Pulmonary artery endothelial cell (primary cell): ENCODE measurements at places on chromosomes 11 and 22.

DNA sequence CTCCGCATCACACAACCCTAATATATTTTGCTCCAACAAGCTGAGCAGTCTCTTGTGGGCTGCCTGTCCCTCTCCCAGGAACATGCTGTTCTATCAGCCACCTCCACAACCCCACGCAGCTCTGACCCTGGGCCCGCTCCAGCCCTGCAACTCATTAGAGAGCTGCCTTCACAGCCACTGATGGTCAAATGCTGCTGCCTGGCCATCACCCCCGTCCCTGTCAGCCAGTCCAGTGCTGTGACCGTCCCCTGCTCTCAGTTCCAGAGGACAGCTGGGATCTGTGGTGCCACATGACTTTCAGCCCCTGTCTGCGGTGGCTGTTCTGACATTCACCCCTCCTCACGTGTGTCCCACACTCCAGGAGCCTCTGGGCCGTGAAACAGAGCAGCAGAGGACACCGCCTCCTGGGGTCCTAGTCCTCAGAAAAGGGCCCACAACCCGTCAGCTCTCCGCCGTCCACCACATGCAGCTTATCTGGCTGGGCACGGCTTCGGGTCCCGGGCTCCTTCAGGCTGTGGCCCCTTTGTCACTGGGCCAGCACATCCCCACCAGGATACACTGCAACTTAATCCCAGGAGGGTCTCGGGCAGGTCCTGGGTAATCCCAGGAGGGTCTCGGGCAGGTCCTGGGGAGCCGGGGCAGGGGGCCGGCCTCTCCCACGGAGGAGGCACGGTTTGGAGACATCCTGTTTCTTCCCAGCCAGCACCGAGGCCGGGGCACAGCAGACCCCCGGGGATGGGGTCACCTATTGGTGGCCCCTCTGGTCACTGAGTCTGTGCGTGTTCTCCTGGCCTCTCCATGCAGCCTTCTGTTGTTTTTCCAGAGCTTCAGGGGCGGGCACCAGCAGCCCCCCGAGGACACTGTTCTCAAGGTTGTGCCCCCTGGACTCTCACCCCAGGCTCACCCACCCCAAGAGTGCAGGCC lies 15.1 kb downstream of the CRELD2 start:
- no peak for DNase-seq

- peak; percentile 89 for DNase-seq
Observed at GRCh38 chr11:122045181-122045586, 70.8 kb downstream of the BLID start.

- DNase-seq = peak; percentile 83
Observed at GRCh38 chr11:59706518-59707285, 6.9 kb downstream of the OR10V1 start.

DNA sequence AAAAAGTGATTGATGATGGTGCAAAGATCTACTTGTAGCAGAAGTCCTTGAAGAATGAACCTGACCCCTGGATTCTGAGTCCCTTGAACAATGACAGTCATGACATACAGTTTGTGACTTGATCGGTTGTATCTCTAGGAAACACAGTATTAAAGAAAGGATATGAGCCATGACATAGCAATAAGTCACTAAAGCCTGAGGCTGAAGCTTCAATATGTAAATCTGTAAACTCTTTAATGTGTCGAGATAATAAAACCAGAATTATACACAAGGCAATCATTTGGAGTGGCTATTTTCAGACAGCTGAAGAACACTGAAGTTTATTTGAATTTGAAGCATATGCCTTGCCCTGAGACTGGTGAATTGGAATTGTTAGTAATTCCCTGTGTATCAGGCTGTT lies 911.5 kb upstream of the RAG2 start:
- DNase-seq = no peak

DNA sequence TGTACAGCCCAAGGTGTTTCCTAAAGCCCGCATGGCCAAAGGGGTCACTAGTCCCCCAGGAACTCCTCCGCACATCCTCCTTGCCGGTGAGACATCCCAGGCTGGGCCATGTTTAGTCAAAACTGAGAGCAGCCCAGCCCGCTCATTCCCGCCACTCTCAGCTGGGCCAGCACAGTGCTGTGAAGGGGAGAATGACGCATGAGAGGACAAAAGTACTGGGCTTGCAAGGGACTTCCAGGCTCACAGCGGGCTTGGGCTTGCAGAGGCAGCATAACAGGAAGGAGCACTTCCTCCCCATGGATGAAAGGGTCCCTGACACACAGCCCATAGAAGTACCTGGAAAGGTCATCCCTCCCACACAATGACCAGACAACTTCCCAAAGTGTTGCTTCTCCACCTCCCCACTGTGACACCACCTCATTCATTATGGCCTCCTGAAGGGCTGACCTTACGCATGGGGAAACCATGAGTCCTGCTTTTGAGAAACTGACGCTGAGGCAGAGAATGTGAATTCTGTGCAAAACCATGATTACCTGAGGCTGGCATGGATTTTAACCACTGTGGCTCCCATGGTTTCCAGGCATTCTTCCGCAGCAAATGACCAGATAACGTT lies 19.1 kb downstream of the ETS1 start:
- DNase-seq = no peak

DNA sequence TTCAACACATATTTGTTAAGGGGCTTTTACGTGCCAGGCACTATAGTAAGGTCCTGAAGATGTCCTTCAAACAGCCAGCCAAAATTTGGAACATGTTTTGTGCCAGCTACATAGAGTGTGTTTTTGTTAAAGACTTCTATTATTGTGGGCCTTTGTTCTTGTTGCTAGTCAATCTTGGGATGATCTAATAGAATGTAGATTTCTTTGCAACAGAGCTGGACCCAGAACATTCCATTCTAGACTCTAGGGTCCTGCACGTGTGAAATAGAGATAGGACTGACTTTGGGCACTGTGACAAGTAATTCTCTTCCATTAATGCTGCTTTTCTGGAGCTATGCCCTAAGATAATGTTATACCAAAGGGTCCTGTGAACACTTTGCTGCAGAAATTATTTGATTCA lies 16.9 kb upstream of the IPO7 start:
- no peak for DNase-seq

GRCh38 chr11:102111011-102111786 lies 952 bp downstream of the YAP1 start:
- DNase-seq = no peak

- DNase-seq = no peak
Observed at GRCh38 chr22:23557467-23557866, 22.6 kb downstream of the IGLL1 start.

DNA sequence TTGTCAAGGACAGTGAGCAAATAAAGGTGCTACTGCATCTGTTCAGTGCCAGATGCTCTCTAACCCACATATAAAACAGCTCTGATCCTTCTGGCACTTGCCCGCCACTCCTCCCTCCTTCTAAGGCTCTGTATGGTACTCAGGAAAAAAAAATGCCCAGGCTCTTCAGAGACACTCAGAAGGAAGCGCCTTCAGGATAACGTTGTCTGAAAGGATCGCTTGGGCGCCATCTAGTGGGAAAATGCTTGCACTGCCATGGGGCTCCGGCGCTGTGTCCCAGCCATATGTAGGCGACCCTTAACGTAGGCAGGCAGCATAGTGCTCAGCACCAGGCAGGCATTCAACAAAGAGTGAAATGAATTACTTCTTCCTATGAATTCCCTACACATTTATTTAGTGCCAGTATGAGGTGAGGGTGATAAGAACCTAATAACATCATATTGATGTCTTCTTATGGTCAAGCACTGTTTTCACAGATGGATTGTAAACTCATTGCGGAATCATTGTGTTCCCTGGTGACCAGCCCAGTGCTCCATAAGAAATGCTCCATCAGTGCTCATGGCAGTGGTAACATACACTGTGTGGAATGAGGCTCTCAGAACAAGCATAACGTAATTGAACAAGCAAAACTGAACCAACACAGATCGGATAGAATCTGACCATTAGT lies 39.6 kb downstream of the PAMR1 start:
- peak; percentile 10 for DNase-seq

GRCh38 chr11:134727636-134728035 lies 315.6 kb upstream of the B3GAT1 start:
- no peak for DNase-seq

GRCh38 chr11:93287434-93287833 lies 43.1 kb upstream of the DEUP1 start:
- no peak for DNase-seq

DNA sequence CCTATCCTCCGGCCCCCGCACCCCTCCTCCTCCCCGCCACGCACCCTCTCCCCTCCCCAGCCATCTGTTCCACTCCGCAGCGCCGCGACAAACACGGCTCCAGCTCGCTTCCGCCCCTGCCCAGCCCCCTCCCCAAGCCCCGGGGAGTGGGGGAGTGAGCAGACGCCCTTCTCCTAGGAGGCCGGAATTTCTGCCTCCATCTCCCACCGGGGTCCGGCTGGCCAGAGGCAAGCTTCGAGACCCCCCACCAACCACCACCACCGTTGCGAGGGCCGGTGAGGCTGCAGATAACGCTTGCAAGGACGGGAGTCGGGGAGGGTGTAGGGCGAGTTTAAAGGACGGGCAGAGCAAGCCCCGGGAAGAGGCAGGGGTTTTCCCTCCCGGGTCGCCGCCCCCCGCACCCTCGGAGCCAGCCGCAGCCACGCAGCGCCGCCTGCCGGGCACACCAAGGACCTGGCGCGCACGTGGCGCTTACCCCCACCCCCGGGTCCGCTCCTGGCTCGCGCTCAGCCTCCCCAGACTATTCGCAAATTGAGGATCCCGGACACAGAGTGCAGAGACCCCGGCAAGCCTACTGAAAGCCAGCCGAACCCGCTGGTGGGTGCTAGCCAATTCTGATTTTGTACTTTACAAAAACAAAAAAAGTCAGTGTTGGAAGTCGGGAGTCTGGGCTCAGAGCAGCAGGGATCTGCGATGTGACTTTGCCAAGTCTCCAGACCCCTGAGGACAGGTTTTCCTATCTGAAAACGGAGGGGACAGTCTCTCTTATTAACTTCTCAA lies 22.6 kb downstream of the RTN4RL2 start:
- DNase-seq = no peak

DNA sequence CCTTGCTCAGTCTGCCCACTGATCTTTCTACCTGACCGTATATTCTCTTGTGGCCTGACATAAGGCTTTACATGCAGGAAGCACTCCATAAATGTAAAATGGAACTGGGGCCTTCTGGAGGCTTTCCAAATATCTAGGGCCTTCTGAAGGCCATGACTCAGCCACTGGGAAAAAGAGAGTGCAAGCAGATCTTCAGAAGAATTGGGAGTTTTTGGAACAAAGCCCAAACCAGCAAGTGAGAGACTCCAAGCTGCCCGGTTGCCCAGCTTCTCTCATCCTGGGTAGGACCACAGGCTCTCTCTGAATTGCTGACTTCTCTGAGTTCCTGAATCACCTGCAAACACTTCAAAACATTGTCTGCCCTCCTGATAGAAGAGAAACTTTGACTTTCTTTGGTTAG lies 107.9 kb upstream of the BMAL1 start:
- DNase-seq = no peak

GRCh38 chr11:96342961-96343711 lies at the start of gene MAML2:
Gene MAML2, minus strand, starts transcription at chr11:96343195. Its CDS starts 1,300 bp downstream, at chr11:96341895.
- peak; percentile 83 for DNase-seq

DNA sequence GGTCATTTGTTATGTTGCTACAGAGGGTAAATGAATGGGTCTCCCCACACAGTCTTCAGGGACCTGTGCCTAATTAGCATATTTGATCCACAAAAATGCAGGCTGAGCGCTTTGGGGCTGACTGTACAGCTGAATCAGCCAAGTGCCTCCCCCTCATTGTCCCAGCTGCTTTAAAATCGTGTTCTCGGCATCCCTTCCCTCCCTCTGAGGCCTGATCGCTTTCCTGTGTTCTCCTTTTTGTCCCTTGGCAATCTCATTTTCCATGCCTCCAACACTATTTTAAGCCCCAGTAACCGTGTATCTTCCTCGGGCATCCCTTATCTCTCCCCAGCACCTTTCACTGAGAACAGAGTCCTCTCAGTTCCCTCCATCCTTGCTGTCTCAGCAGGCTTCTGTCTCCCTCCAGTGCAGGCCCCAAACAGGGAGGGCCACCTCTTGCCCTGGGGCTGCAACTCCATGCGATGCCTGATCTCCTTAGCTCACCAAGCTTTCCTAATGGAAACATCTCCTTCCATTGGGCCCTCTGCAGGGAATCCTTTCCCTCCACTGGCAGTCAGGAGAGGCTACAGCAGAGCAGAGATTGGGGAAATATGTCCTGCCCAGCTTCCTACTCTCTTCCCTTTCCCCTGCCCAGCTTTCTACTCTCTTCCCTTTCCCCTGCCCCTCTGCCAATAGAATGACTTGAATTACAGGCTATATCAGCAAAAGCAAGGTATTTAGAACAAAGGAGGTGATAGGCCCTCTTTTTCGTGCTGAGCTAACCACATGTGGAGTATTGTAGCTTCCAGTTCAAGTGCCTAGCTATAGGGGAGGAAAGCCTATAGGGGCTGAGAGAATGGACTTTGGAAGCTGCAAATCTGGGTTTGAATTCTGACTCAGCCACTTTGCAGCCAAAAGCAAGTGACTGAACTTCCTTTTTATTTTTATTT lies 13.8 kb downstream of the UQCR10 start:
- no peak for DNase-seq

GRCh38 chr22:48714231-48714630 lies 1113.4 kb downstream of the BRD1 start:
- no peak for DNase-seq

- DNase-seq = no peak
Observed at GRCh38 chr11:83011333-83012167, 60.1 kb downstream of the RAB30 start.

GRCh38 chr11:63243533-63243932 lies at the start of gene SLC22A25:
Gene SLC22A25, minus strand, starts transcription at chr11:63243599. Its CDS starts 13,947 bp downstream, at chr11:63229652.
- DNase-seq = peak; percentile 17

DNA sequence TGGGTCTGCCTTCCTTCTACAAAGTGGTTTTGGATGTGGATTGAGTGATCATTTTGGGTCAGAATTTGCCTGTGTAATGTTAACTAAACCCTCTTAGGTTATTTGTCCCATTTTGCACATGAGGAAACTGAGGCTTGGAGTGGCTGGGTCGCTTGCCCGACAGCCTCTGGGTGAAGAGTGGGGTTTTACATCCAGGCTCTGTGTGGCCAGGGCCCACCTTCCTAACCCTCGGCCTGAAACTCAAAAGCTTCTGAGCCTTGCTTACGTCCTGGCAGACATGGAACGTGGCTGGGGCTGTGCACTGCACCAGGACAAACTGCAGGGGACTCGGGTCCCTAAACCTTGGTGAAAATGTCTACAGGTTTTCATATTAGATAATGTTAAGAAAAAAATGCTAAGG lies 542.4 kb downstream of the TBC1D22A start:
- DNase-seq = no peak

GRCh38 chr11:82869657-82870056 lies 30.6 kb downstream of the PRCP start:
- DNase-seq = no peak

- no peak for DNase-seq
Observed at GRCh38 chr22:45881524-45881875, 95.5 kb downstream of the WNT7B start.

- DNase-seq = no peak
Observed at GRCh38 chr11:65862941-65863888, 3.0 kb downstream of the MUS81 start.

DNA sequence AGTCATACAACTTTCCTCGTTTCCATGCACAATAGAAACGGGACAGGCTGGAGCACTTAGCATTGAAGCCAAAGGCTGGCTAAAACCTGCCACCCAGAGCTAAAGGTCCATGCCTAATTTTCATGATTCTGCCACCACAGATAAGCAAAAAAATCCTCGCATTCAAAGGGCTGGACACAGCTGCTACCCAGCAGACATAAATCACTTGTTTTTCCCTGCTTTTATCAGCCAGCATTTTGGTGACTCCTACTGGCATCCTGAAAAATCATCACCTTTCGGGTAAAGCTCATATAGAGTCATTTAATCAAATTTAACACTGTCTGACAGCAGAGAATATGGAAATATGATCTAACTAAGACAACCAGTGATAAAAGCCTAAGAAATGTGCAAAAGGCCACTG lies 37.9 kb downstream of the ALG9 start:
- DNase-seq = no peak

GRCh38 chr11:93166862-93167261 lies 30.9 kb downstream of the SLC36A4 start:
- DNase-seq = no peak
